ENCODE measurements at places on chromosomes 16 and 17.

- DNase-seq = no peak
These were observed 33.1 kb downstream of the HS3ST2 start for GRCh38 chr16:22847100-22847499.

GRCh38 chr16:89230255-89230654 lies 12.8 kb downstream of the ZNF778 start:
- no peak for DNase-seq

GRCh38 chr16:2213817-2214718 lies 572 bp downstream of the PGP start:
- DNase-seq = no peak

DNA sequence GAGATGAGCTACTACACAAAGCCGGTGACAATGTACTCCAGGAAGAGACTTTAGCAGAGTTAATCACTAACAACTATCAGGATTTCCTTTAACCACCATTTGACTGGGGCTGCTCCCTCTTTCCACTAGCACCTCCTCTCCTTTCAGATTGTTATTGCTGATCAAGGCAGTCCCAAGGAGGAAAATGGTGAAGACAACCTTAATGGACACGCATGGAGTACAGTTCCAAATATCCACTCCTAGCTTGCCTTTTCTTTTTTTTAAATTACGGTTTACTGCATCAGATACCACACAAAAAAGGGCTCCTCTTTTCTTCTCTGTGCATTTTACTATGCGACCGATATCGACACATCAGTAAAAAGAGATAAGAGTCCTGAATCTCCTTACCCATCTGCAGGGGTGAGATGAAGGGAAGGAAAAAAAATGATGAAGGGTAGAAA lies 30.9 kb downstream of the FAM222B start:
- no peak for DNase-seq

GRCh38 chr17:19376811-19377210 lies 1.5 kb upstream of the MAPK7 start:
- DNase-seq = no peak

- no peak for DNase-seq
These were observed 714 bp downstream of the ACSF3 start for GRCh38 chr16:89094252-89094879.

DNA sequence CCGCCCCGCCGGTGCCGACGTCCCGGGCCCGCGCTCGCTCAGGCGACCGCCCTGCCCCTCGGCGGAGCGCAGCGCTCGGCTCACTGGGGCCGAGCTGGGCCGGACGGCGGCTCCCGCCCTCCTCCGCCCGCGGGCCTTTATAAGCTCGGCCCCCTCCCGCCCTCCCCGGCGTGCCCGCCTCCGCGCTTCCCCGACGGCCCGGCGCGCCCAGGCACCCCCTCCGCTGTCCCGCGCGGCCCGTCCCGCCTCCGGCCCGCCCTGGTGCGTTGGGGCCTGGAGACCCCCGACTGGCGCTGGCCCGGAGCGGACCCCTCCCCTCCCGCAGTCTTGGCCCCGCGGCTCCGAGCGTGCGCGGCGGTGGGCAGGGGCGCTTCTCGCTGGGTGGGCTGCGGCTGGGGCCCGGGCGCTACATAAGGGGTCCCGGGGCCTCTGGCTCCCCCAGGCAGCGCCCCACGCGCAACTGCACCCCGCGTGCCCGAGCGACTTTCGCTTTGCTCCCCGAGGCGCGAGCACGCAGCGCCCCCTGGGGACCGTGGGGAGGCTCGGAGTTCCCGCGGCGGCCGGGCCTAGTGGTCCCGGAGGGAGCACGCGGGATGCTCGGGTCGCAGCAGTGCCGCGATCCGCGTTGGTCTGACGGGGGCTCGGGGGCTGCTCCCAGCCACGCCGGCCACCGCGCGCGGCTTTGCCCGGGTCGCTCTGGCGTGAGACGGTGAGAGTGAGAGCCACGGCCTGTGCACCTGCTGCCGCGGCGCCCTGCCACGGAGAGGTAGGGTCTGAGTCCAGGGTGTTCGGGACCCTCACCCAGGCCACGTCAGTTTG lies at the start of gene PIEZO1:
TSS of gene PIEZO1 (minus strand) at position 115 of the 819 bp plus-strand sequence. CDS start 256 bp downstream, outside the sequence.
- peak; percentile 88 for DNase-seq

GRCh38 chr17:51904379-51904778 lies 254.1 kb downstream of the CA10 start:
- no peak for DNase-seq

DNA sequence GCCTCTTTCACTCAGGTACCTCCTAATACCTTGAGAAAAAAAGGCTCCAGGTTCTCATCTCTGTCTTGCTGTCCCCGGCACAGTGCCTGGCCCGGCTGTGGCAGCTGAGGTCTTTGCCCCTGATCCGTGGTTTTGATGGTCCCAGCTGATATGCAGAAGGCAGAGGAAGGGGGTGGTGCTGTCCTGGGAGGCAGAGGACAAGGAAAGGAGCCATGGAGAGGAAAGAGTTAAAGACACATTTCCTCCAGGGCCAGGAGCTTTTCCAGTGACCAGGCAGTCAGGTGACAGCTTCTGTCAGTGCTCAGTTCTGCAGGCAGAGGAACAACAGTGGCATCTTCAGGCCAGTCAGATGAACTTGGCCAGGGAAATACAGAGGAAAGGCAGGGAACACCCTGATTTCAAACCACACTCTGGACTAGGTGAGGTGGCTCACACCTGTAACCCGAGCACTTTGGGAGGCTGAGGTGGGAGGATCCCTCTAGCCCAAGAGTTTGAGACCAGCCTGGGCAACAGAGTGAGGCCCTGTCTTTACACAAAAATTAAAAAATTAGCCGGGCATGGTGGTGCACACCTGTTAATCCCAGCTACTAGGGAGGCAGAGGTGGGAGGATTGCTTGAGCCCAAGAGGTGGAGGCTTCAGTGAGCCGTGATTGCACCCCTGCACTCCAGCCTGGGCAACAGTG lies 3.3 kb upstream of the COG1 start:
- DNase-seq = no peak

DNA sequence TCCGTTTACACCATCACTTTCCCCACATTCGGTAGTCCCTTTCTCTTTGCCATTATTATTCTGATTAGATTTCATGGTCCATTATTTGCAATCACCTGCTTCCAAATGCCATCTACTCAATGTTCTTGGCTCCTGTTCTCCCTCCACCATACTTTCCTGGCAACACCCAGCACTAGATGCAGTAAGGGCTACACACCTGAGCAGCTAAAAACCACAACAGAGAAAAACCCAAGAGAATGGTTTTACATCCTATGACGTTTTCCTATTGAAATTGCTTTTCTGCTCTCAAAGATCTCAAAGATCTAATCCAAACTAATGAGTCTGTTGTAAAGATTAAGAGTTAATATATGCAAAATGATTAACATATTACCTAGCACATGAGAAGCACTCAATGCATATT lies 441.3 kb downstream of the SHISA9 start:
- no peak for DNase-seq

DNA sequence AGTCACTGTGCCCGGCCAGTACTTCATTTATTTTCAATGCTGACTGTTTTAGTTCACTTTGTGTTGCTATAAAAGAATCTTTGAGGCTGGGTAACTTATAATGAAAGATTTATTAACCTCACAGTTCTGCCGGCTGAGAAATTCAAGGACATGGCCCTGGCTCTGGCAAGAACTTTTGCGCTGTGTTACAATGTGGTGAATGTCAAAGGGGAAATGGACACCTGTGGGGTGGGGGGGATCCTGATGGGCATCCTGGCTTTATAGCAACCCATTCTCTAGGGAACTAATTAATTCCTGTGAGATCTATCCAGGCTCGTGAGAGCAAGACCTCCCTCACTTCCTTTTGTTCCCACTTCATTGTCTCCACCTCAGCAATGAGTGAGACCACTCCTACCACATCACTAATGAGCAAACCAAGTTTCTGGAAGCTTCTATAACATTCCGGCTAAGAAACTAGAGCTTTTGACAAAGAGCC lies 17.1 kb upstream of the CDH3 start:
- DNase-seq = no peak

DNA sequence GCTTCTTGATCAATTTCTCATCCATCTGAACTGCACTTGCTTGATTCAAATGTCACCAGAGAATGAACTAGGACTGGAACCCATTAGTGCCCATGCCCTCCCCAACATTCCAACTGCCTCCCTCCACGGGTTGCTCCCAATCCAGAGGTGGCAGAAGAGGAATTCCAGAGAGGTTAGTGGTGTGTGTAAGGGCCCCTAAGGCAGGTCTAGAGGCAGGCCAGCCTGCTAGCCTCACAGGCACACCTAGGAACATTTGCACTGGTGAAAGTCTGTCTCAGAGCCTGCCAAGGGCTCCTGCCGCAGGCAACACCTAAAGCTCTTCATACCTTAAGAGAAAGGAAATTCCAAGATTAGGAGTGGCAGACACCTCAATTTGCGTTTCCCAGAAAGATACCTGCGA lies 21.2 kb upstream of the CMTM4 start:
- no peak for DNase-seq

- no peak for DNase-seq
These were observed 127.7 kb upstream of the MAF start for GRCh38 chr16:79728048-79728922.

GRCh38 chr16:3514621-3515020 lies 13.8 kb downstream of the CLUAP1 start:
- DNase-seq = no peak

DNA sequence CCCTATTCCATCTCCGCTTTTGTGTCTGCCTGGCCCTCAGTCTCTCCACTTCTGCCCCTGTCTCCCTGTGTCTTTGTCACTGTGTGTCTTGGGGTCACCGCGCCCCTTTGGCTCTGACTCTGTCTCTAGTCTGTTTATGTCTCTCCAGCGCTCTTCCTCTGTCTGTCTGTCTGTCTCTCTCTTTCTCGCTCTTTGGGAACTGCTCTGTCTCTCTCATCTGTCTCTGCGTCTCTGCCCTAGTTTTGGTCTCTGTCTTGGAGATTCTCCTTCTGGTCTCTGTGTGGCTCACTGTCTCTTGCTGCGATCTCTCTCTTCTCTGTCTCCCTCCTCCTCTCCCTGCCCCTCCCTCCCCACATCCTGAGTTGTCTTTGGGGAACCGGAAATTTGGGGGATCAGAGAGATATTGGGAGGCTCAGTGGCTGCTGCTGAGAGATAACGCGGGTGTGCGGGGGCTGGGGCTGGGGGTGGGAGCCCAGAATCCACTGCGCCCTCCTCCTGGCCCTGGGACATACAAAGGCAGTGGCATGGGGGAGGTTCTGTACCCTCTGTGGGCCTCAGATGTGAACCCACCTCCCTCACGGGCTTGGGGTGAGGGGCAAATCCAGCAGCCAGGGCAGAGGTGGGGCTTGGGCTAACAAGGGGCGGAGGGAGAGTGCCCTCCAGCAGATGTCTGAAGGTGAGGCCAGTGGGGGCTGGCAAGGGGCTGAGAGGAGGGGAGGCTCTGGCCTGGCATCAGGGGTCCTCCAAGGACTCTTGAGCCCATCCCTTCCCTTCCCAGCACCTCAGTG lies 24.4 kb downstream of the LAT start:
- no peak for DNase-seq

- peak; percentile 84 for DNase-seq
These were observed 7.5 kb downstream of the EPOP start for GRCh38 chr17:38667099-38667786.

DNA sequence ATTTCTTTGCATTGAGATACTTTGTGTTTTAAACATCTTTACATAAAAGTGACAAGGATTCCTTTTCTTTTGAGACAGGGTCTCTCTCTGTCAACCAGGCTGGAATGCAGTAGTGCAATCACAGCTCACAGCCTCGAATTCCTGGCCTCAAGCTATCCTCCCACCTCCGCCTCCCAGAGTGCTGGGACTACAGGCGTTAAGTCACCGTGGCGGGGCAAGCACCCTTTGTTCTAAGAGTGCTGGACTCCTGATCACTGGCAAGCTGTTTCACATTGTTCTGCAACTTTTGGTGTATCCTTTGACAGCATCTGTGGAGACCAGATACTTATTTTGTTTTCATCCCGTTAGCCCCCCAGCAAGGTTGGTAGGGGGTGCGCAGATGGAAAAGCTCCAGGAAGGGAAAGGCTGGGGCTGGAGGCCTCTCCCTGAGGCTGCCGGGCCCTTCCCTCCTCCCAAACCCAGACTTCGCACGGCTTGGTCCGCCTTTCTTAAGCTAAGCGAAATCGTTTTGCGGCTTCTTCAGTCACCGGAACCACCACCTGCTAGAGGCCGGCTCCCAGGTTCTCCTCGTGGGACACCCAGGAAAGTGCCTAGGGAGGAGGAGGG lies 1.1 kb downstream of the ST6GALNAC2 start:
- DNase-seq = no peak

Measured in stimulated activated effector memory CD8-positive, alpha-beta T cell treated with anti-CD3 and anti-CD28 coated beads, Interleukin-12 subunit alpha, Interleukin-12 subunit beta, amount 100 ng/mL, for 72 hours (primary cell).